ENCODE measurements at places on chromosomes 6 and 20.

GRCh38 chr6:114648847-114649246 lies 306.0 kb upstream of the HS3ST5 start:
- DNase-seq = no peak

DNA sequence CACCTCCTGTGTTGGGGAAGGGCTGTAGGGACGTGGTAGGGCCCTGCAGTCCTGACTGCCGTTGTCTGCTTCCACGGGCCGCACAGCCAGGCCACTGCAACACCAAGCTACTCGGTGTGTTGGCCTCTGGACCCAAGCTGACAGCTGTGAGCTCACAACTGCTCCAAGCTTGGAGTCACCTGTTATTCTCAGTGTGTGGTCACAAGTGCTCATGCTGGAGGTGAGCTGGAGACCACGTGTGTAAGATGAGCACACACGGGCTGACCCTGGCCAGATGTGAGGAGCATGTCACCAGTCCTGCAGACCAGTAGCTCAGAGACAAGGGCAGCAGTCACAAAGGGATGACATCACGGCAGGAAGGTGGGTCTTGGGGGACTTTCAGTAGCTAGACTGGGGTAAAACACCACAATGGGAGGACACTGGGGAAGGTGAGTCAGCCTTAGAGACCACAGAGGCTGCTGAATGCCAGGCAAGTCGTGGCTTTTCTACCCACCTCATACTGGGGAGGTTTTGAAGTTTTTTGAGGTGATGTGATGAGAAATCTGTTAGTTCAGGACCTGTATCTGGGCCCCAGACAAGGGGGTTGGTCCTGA lies 87.3 kb downstream of the FAM120B start:
- DNase-seq = no peak

DNA sequence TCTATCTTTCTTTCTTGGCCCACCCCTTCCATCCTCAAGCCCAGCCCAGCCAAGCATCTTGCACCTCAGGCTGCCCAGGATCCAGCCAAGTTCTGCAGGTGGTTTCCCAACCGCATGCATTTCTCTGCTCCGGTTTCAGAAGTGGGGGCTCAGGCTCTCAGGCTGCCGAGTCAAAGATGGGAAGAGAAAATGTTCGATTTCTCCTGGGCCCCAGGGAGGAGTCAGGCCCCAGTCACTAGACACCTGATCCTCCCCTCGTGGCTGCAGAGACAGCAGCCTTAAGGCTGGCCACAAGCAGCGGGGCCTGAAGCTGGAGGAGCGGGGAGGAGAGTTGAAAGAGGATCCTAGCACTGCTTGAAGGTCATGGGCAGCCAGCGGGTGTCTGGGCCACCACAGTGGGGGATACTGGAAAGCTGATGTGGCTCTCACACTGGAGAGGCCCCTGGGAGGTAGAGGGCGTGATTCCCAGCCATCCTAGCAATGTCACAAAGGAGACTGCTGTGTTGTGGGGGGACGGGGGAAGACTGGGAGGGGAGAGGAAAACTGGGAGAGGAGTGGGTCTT lies 42.2 kb upstream of the ZFAND3 start:
- no peak for DNase-seq

- DNase-seq = no peak
These were observed 186.3 kb downstream of the PLCB4 start for GRCh38 chr20:9255171-9255570.

- DNase-seq = no peak
These were observed 242.3 kb downstream of the TBX18 start for GRCh38 chr6:84522135-84522549.

DNA sequence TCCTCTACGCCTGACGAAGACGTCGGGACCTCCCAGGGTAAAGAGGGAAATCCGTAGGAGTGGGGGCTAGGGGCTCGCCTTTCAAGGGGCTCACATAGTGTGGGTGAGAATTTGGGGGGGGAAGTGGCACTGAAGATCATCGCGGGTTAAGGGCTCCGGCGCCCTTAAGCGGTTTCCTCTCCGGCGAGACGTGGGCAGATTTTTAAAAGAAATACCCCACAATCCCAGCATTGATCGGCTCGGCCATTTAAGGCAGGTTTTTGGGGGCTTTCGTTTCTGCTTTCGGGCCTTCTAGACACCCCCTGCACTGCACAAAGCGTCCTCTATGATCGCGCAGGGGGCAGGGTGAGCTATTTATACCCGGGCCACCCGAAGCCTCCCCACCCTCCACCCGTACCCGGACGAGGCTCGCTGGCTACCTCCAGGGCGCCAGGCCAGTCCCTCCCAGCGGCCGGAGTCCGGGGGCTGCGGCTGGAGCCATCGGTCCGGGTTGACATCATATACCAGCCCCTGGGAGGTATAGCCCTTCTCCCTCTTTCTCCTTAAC lies 1.2 kb downstream of the NKX2-2 start:
- DNase-seq = no peak

GRCh38 chr6:16551466-16551865 lies 209.8 kb downstream of the ATXN1 start:
- DNase-seq = no peak

DNA sequence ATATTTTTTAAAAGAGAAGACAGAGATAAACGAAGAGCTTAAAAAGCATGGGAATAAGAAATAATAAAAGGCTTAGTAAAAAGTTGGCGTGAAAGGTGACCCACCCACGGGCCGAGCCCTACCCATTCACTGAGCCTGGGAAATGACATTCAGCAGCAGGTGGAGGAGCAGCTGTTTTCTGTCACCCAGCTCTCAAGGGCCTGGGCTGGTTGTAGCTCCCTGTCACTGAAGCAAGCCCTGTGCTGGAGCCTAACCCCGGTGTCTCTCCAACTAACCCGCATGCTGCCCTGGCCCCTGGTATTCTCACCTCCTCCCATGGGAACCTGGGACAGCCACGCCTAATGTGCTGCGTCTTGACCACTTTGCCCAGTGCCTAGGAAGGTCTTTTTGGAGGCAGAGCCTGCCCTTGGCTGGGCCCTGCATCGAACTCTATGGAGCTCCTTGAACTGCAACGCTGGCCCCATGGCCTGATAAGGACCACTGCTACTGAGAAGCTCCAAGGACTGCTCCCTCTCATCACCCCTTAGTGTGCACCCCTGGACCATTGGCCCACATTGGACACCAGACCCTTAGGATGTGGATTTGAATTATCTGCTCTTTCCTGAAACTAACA lies 68.8 kb upstream of the IYD start:
- DNase-seq = no peak

DNA sequence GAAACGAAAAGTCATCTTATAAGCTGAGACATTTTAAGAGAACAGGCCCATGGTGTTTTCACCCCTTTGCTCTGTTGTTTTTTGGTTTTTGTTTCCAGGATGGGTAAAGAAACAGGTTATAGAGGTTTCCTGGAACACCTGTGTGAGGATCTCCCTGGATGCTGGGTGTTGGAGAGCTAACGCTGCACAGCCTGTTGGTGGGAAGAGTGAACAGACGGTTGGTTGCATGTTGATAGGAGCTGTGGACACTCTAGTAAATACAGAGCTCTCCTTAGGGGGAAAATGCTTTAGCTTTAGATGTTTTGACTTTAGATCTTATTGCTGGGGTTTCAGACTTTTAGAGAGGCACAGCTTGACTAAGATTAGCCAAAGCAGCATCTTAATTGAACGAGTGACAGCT lies 235.2 kb downstream of the SOX4 start:
- DNase-seq = no peak

DNA sequence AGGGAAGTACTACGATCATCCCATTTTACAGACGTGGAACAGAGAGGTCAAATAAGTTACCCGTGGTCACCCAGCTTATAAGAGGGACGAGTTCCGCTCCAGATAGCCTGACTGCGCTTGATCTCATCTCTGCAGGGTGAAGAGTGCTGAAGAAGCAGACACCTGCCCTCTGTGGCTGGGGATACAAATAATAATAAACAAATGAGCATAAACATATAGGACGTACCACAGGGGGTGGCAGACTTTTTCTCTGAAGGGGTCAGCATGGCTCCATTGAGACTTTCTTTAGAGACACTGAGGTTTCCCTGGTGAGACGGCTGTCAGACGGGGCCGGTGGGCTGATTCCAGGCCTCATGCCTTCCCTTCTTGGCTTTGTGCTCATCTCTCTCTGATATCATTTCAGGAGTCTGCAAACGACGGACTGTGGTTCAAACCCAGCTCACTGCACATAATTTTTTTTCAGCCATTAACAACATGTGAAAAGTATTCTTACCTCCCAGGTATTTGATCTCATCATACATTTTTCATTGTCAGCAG lies 47.1 kb downstream of the IRF4 start:
- DNase-seq = no peak

DNA sequence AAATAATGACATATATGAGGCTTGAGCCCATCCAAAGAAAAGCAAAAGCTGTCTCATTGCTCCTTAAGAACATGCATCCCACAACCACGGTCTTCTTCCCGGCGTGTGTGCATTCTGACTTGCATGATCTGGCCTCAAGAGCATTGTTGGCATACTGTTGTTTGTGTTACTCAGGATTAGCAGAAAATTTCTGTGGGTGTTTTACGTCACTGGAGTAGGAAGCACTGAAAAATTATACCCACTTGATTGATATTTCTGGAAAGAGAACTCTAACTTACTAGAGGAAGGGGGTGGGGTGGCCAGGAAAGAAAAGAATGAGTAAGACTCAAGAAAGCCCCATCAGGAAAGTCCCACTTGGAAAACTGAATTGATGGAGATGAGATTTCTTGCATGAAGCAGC lies 326.2 kb upstream of the PRDM1 start:
- DNase-seq = no peak

GRCh38 chr20:53244711-53245110 lies 272.6 kb downstream of the TSHZ2 start:
- no peak for DNase-seq

GRCh38 chr6:69263297-69263696 lies 533.5 kb downstream of the LMBRD1 start:
- DNase-seq = no peak

DNA sequence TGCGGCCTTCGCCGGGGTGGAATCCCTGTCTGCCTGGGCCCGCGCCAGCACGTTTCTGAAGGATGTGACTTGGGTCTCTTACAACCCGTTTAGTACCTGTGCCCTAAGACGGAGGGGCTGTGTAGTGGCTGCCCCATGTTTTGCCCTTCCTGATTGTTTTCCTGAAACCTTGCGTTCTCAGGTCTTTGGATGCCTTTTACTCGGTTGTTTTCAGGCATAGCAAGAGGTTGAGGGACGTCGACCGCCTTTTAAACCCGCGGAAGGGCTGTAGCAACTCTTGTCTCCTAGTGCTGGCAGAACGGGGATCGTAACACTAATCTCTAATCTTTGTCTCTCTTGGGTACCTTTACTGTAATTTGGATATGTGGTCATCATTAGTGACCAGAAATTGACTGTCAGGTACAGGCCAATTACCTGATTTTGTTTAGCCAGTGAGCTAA lies 706 bp upstream of the NANP start:
- DNase-seq = no peak

GRCh38 chr6:138455746-138456400 lies 43.4 kb downstream of the NHSL1 start:
- DNase-seq = no peak

DNA sequence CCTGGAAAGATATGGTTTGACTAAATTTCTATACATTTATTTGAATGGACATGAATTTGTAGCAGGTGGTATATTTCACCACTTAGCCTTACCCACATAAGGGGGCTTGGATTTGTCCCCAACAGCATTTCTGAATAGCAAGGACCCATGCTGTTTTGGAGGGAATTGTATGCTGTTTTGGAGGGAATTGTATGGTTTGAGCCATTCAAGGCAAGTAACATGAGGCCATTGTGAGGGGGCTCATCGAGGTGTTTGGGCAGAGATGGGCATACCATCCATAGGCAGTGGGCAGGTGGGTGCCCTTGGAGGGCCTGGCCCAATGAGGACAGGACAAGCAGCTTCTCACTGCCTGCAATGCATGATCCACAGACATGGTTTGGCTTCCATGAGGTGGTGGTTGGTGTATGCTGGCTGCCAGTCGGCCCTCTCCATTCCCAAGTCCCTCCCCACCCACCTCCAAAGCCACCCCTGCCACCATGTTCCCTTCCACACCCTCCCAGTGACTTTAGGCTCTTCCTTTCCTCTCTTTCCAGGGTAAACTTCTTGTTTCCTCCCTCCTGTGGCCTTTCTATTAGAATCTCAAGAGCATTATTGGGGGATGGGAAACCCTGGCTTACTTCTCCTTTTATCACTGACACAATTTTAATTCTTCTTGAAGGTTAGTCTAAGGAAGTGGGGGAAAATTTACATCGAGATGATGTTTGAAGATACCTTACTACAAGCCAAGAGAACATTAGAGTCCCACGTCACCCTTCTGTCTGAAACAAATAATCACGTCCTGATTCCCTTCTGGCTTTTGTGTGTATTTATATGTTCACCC lies 13.2 kb upstream of the PXDC1 start:
- no peak for DNase-seq

GRCh38 chr6:111761212-111761611 lies 112.0 kb downstream of the FYN start:
- DNase-seq = no peak

DNA sequence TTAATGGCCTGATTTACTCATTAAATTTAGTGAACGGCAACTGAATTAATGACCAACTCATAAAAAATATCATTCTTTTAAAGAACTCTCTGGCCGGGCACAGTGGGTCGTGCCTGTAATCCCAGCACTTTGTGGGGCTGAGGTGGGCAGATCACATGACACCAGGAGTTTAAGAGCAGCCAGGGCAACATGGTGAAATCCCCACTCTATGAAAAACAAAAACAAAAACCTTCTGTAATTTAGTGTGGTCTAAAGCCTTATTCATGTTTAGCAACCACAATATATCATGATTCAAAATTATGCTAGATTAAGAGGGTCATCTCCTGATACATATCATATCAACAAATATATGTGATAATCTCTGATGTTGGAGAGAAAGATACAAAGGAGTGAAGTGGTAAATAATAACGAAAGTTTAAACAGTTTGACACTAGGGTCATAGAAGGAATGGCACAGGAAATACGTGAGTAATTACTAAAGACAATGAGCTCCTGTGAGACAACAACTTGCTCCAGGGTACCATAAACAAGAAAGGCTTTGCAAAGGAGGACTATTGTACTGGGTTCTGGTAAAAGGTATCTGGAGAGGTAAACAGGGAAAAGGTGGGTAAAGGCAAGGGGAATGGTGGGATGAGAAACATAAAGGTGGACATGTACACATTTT lies 5.7 kb downstream of the ELOVL4 start:
- no peak for DNase-seq

DNA sequence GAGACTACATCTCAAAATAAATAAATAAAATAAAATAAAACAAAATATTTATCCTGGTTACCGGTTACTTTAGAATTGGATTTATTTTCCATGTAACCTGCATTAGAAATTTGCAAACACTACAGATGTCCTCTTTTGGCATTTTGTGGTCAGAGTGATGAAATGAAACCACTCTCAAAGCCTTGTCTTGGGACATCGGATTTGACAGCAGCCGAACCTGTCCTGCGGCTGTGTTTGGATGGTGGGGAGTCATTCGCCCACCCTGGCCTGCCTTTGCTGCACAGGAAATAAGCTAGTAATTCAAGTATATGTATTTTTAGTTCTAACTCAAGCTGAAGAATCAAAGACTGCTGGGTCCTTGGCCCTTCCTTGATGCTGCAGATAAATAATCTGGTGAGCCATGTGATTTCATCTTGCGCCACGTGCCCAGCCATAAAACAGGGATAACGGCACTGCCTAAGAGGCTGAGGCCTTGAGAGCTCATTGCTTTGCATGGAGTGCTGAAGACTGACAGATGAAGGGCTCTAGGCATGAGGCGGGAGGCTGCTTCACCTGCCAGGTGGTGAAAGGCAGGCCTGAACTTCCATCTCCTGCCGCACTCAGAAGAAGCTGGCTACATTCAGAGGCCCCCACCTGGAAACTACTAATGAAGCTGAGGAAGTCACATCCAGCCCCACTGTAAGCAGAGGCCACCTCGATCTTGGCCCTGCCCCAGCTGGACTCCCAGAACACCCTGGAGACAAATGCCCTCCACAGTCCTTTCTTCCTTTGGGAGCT lies 76.9 kb downstream of the NOL4L start:
- no peak for DNase-seq

- no peak for DNase-seq
These were observed 113.5 kb downstream of the CDYL start for GRCh38 chr6:4889701-4890100.
